ENCODE measurements at places on chromosomes 5 and 9.
A peak's percentile ranks its signal among the peaks of the same experiment; 100 is the strongest.

DNA sequence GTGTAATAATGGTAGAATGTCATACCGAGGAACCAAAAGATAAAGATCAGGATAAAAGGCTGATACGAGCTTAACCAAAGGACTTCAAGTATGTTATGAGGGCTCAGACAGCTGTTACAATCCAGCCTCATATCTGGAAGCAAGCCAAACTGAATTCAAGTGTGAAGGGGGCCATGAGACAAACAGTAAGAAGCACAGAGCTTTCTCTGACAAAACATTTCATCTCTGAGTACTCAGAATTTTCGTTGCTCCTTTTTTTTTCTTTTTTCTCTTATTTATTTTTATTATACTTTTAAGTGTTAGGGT is 52.9 kb upstream of the CD180 start:
- DNase-seq, result no peak

GRCh38 chr5:68428231-68428811 is 212.8 kb downstream of the PIK3R1 start:
- peak; percentile 16 for DNase-seq

DNA sequence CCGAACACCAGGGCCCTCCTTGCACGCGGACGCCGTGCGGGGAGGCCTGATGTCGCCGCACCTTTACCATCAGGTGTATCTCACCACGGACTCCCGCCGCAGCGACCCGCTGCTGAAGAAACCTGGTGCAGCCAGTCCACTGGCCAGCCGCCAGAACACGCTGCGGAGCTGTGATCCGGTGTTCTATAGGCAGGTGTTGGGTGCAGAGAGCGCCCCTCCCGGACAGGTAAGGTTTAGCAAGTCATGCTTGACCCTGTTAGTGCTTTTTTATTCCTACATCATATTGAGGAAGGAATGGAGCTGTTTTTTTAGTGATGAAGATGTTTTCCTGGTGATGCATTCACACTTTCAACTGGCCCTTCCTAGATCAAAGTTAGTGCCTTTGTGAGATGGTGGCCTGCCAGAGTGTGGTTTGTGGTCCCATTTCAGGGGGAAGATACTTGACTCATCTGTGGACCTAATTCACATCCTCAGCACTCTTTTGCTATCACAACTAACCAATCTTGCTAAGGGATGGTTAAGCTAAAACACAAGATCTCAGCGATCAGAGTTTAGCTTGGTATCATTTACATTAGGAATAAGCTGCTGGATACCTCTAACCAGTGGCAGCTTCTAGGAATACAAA is 2.7 kb downstream of the PCDHGC3 start:
- DNase-seq, result no peak

DNA sequence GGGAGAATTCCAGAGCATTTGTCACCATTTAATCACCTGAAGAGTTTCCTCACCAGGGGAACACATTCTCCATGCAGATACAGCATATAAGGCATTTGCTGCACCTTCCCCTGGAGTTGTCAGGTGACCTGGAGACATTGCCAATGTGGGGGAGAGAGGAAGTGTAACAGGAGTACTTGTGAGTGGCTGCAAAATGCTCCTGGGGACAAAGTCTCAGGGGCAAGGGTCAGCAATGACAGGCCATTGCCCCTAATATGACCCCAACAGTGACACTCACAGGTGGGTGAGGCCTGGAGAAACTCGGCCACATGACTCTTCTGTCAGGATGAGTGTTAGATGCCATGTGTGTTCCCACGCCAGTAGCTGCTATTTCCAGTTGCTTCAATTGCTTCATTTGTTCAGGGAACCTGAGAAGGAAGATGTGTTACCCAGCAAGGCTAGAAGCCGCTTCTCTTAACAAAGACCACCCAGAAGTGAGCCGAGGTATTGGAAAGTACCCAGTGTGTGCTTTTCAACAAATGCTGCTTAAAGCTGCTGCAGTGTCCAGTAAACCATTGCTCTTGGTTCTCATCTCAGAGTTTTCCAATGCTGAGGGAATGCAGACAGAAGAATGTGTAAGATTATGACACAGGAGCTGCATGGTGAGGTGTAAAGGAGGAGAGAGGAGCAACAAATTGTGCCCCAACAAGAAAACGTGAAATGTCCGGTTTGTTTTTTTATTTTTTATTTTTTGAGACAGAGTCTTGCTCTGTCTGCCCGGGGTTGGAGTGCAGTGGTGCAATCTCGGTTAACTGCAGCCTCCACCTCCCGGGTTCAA is 128.2 kb upstream of the SLC44A1 start:
- DNase-seq, result no peak

DNA sequence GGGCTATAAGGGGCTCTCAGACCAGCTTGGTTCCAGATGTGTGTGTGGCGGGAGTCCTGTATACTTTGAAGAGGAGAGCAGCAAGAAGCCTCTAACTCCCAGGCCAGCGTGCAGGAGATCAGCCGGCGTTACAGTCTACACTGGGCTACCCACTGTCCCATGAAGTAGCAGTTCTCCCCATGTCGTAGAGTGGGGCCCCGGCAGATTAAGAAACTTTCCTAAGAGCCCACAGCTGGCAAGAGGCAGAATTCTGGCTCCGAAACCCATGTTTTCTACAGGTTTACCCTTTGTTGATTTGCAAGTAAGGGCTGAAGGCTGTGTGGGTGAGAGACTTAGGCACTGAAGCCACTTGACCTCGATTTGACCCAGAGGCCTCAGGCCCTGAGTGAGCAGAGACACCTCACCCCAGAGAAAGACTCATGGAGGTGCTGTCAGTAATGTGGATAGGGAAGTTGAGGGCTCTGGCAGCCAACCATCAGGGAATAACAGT is 881 bp upstream of the B4GALT1 start:
- no peak for DNase-seq

DNA sequence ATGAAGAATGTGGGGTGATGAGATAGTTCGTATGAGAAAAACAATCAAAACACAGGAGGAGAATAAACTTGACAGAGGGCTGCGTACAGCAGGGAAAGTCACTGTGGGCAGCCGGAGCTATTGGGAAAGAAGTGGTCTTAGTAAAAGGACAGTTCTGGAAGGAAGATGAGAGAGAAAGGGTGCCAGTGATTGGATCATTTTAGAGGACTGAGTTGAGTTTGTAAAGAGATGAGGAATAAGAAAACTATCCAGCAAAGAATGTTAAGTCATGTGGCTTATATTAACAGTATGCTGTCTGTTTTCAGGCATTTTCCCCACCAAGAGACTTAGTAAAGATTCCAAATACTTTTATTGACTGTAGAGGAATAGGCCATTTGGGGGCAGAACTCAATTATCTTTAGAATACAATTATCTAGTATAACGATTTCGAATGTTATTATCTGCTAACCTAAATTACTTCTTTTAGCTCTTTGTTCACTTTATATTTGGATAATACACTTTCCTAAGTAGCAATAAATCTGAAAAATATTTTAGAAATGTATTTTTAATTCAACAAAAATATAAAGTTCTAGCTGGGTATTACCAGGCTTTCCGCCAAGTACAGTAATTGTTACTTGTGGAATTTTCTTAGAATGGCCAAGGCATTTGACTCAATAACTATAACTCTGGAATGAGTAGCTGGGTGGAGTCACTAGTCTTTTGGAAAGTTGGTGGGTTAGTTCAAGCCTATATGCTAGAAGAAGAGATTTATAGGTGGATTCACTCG is 15.5 kb upstream of the LOX start:
- DNase-seq, result peak; percentile 92

- peak; percentile 30 for DNase-seq
Observed at GRCh38 chr5:64765804-64766504, 2.5 kb downstream of the SREK1IP1 start.

GRCh38 chr5:10982626-10983025 is 221.6 kb upstream of the DAP start:
- no peak for DNase-seq

DNA sequence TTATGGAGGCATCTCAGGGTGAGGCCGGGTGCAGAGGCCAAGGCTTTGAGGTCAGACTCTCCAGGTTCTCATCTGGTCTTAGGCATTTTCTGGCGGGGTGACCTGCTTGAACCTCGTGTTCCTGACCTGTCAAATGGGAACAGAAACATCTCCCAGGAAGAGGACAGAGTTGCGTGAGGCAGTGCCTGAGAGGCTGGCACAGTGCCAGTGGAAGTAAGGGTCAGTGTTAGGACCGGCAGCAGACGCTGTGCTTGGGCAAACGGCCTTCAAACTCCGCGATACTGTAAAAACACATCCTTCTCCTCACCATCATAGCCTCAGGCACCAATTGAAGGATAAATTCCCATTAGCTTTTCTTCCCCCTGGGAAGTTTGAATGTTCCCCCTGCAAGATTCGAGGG is 55.6 kb upstream of the FCN2 start:
- no peak for DNase-seq

DNA sequence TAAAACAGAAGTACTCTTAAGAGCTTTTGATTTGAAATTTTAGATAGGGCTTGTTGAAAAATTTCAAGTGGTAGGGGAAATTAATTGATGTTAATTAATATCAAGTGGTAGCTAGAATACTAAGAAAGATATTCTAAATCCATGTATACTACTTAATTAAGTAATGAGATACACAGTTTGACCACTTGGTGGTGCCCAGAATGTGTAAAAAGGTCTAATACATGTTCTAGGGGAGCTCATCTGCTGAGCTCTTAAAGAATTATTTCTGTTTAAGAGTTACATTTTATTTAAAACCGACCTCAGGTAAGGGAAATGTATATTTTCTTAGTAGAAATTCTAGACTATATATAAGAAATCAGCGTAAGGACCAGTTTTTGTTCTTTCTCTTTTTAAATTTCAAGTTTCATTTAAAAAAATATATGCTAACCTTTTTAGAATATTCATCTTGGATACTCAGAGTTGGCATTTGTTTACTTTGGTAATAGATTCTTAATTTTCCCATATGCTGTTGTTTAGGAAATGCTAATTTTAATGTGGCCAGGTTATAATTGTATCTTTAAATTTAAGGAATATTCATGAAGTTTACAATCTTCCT is 61.5 kb downstream of the LNPEP start:
- DNase-seq, result peak; percentile 80

DNA sequence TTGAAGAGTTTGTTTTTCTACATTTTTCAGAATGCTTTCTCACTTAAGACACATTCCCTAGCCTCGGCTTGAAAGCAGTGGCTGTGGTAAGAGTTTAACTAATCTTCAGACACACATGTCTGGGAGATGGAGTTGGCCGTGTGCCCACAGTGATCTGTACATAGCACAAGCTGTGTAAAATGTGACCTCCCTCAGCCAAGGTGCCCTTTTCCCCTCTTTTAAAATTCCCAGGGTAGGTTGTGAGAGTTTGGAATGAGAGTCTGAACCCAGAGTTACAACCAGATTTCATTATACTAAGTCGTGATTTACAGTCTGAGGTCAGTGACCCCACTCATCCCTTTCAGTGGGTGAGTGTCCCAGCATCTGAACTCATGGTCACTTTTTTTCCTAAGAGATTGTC is 230.4 kb downstream of the DOCK8 start:
- peak; percentile 84 for DNase-seq

GRCh38 chr9:70935856-70936255 is 185.6 kb downstream of the TRPM3 start:
- no peak for DNase-seq

DNA sequence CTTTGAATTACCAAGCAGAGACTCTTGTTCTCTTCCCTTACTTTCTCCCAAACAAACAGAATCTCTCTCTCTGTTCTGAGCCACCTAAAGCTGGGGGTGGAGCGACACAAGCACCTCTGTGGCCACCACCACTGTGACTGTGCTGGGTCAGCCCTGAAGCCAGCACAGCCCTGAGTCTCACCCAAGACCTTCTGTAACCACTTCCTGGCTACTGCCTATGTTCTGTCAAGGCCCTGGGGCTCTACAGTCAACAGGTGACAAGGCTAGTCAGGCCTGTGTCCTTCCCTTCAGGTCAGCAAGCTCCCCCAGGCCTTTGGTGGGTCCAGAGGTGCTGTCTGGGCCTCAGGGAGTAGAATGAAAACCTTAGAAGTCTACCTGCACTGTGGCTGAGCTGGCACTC is 26.1 kb upstream of the SLC28A3 start:
- DNase-seq, result no peak

GRCh38 chr9:24464319-24464951 is 81.3 kb downstream of the IZUMO3 start:
- peak; percentile 74 for DNase-seq

- DNase-seq, result no peak
Observed at GRCh38 chr5:150987746-150988145, 32.6 kb upstream of the GPX3 start.

DNA sequence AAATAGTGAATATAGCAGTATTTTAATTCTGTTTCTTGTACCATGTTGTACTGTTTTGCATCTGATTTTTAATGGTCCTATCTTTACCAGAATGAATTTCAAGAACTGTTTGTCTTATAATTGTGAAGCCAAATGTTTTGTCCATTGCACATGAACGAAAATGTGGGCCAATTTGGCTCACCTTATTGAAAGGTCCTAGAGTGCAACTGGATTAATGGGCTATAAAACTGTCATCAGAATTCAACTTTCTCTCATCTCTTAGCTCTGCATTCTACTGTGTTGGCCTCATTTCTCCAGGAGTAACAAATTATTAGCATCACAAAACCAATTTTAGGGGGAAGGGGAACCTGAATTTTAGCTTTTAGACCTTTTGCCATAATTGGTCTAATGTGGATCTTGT is 179.4 kb upstream of the NUDT12 start:
- DNase-seq, result no peak

- peak; percentile 41 for DNase-seq
Observed at GRCh38 chr9:96505316-96505991, 55.5 kb downstream of the HABP4 start.

DNA sequence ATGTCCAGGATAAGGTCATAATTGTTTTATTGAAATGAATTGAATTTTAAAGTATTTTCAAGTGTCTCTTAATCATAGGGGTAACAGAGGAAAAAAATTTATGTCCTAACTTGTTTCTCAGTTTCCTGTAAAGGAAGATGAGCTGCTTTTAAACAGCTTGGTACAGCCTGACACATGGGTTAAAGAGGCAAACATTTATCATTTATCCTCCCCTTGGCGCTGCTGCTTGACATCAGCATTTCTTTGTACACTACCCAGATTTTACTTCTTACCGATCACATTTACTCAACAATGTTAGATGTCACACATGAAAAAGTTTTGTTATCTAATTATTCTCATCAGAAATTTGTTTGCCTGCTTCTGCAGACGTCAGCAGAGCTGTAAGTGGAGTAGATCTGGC is 79.4 kb upstream of the CTSL start:
- no peak for DNase-seq

GRCh38 chr5:14134771-14135170 is 8.4 kb upstream of the TRIO start:
- DNase-seq, result no peak

Measured in fibroblast of lung (primary cell).